ENCODE measurements at places on chromosomes 12 and 14.

DNA sequence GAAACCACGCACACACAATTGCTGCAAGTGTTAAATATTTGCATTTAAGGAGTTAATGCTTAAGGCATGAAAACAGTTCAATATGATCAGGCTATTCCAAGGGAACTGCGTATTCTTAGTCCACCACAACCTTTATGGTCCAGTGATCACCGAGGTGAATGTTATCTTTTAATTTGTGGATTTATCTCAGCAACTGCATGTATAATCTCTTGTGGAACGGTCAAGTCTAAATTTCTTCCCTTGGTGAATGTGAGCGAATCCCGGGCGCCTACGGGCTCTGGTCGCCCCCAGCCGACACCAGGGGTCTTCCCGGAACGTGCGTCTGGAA, 999 bp upstream of the AK7 start:
- no peak for DNase-seq

GRCh38 chr12:131892711-131893604, 1.5 kb upstream of the ULK1 start:
- DNase-seq: no peak

GRCh38 chr12:106070147-106070546, 68.6 kb downstream of the NUAK1 start:
- no peak for DNase-seq

- DNase-seq: no peak
Observed at GRCh38 chr14:42628602-42629001, 1021.9 kb downstream of the LRFN5 start.

DNA sequence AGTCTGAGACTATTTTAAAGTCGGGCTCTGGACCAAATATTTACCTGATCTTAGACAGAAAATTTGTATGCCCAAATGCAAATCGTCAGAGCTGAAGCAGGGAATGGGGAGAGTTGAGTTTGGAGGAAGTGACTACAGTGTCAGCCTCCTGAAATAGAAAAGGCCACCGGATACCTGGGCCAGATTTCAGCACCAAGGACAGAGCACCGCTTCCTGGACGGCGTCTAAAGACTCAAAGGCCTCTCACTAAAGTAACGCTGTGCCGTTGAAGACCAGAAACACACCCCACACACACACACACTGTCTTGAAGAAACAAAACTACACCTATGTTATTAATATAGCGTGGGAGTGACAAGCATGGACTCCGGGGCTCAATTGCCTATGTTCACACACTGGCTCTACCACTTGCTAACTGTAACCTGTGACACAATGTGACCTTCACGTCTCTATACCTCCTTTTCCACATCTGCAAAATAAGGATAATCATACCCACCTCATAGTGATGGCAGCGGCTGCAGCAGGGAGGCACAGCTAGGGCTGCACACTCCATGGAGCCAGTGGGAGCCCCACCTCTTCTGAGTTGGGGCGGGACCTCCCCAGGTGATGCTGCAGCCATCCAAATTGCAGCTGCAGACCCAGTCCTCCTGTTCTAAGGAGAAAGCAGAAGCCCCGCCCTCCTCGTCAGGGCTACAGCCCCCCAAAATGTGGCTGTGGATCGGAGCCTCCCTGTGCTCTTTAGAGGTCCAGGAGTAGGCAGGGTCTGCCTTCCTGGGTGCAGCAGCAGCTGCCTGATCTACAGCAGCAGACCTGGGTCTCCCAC, 35.6 kb downstream of the KRT76 start:
- DNase-seq: no peak

DNA sequence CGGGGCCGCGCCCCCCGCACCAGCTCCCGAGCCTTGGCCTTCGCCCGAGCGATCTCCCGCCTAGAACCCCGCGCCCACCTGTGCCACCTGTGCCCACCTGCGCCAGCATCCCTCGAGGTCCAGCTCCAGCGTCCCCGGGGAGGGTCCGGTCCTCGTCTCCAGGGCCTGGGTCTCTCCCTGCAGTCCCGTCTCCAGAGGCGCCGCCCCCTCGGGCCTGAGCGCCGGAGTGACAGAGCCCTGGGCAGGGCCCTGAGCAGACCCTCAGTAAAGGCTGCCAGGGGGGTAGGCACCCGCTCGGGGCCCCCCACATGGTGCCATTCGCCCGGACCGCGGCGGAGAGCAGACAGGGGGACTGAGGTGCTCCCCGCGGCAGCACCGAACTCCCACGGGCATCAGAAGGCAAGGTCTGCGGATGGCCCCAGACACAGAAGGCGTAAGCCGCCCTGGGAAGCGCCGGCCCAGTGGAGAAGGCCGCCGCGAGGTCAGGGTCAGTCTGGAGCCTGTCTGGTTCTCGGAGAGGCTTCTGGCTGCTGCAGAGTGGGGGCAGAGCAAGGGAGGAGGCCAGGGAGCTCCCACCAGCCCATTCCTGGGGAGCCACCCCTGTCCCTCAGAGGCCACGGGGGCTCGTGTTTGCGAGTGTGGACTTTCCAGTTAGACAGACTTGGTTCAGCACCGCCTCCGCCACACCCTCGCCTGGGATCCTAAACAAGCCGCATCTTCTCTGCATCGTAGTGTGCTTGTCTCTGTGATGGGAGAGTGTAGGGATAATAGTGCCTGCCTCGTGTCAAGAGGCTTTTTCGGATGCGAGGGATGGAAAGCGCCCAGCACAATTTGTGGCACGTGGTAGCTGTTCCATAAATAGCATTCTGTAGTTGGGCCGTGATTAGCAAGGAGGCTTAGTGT, 1.1 kb upstream of the PPP1R13B start:
- no peak for DNase-seq

GRCh38 chr14:95901054-95901453, 24.4 kb downstream of the TUNAR start:
- no peak for DNase-seq

- DNase-seq: no peak
Observed at GRCh38 chr12:105961821-105962671, 176.7 kb downstream of the NUAK1 start.

DNA sequence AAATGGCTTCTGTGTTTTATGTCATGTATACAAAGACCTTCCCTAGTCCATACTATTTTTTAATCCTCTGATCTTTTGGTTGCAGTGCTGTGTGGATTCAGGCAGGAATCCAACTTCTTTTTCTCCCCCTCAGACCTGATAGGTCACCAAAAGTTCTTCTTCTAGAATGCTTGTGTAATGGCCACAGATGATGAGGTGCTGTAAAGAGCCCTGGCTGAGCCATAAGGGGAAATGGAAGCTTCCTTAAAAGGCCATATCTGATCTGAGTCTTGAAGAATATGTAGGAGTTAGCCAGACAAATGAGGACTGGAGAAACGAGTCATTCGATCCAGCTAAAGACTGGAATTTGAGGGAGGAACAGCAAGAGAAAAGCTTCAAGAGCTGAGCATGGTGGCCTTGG, 353.9 kb downstream of the PCNX1 start:
- no peak for DNase-seq

- DNase-seq: peak; percentile 50
Observed at GRCh38 chr12:124390442-124391097, 95.7 kb downstream of the RFLNA start.

GRCh38 chr12:110928700-110929099, 8.3 kb upstream of the MYL2 start:
- no peak for DNase-seq

- DNase-seq: no peak
Observed at GRCh38 chr12:51705450-51705849, 114.4 kb downstream of the SCN8A start.

DNA sequence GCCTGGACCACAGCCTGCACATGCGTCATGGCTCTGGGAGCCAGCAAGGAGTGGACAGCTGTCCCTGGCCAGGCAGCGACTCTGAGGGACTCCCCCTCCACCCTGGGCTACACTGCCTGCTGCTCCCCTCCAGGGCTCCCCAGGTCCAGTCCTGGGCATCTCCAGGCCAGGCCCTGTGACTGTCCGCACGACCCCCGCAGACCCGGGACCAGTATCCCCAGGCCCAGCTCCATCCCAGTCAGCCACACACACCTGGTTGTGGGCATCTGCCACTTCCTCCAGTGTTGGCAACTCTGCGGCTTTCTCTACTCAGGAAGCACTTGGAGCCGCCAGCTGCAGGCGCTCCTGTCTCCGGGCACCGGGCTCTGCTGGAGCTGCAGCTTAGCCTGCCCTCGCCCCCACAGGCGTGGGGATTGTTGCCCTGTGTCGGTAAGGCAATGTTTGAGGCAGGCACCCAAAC, 2.4 kb downstream of the ULK1 start:
- DNase-seq: peak; percentile 75

DNA sequence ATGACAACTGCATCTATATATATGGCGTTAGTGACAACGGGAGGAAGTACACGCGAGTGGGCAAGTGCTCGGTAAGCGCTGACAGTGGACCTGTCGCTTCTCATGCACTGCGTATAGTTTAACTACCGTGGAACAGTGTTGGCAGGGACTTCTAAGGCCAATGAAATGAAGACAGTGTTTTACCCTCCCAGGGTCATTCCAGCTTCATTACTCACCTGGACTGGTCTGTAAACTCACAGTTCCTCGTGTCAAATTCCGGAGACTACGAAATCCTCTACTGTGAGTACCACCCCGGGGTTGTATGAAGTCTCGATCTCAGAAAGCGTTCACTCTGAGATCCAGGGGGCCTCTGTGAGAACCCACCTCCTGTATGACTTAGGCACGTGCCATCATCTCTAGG, 129.2 kb upstream of the EVL start:
- DNase-seq: no peak

DNA sequence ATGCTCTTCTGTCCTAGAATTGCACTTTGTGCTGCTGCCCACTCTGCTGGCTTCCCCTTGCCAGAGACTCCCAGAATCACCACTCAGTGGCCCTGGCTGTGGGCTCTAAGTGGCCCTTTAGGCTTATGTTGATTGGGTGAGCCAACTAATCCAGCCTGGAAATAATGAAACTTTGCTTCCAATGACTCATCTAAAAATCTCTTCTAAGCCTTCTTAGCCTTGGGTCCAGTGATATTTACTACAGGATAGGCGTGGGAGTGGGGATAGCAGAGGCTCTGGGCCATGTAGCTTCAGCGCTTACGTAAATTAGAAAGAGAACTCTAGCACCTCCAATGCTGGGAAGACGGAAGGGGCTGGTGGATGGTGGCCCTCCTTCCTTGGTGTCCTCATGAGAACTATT, 137.9 kb downstream of the TTC8 start:
- no peak for DNase-seq

GRCh38 chr12:103336940-103337339, 158.8 kb downstream of the C12orf42 start:
- no peak for DNase-seq

- DNase-seq: no peak
Observed at GRCh38 chr12:99453836-99454538, 193.6 kb upstream of the GARIN6 start.
